ENCODE measurements at places on chromosomes 3 and 15.

DNA sequence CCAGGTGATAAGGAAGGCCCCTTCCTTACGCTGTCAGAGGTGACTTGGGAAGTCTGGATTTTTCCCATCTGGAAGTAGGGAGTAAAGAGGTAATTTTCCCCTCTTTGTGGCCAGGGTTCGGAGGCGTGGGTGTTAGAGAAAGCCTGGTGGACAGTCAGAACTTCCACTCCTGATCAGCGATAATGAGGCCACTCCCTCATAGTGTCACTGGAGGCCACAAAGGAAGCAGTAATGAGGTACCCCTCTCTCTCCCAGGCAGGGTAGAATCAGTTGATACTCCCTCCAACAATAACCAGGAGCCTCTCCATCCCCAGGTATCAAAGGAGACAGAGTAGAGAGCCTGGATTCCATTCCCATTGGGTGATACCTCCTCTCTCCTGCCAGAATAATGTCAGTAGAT lies 30.0 kb downstream of the AP4E1 start:
- DNase-seq = no peak

DNA sequence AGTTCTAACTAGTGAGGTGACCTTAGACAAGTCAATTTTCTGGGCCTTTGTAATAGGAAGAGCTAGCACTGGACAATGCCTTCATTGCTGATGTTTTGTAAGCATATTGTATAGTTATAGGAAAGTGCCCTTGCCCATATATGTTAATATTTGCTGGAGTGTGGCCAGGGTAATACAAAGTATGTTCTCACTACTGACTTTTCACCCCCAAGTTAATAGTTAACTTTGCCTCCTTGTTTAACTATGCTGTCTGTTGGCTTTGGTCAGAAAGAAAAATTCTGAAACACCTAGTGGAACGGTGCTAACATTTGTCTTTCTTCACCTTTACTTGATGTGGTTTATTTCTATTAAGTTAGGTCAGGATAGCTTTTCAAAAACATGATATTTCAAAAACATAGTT lies 287.4 kb upstream of the CTNNB1 start:
- no peak for DNase-seq

- DNase-seq = peak; percentile 43
Measured at GRCh38 chr3:153752405-153753027, 368.7 kb upstream of the ARHGEF26 start.

DNA sequence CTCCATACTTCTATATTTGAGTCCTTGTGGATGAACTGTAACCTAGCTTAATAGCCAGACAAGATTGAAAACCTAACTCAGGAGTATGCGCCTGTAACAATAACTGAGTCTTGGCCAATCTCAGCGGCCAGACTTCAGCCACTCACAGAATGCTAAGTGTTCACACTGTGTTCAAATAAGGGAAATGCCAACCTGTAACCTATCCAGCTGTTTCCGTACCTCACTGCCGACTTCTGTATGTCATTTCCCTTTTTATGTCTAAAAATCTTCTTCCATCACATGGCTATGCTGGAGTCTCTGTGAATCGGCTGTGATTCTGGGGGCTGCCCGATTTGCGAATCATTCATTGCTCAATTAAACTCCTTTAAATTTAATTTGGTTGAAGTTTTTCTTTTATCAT lies 169.2 kb downstream of the NFKBIZ start:
- no peak for DNase-seq

GRCh38 chr3:183378951-183379350 lies 49.5 kb downstream of the MCF2L2 start:
- DNase-seq = no peak

DNA sequence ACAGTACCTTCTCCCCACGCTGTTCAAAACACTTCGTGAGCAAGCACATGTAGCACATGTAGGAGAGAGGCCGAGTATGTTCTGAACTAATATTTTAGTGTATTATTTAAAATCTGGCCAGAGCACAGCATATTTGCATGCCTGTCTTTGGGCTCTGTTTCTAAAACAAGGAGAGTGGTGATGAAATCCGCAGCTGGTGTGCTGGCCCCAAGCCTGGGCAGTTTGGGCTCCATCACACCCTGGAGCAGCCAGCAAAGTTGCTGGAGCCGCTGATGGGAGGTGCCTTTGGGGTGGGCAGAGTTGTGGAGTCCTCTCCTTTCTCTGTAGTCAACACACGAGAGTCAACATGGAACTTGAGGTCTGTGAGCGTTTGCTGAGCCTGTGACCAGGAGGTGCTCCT lies 116.6 kb downstream of the SLCO3A1 start:
- DNase-seq = peak; percentile 88

DNA sequence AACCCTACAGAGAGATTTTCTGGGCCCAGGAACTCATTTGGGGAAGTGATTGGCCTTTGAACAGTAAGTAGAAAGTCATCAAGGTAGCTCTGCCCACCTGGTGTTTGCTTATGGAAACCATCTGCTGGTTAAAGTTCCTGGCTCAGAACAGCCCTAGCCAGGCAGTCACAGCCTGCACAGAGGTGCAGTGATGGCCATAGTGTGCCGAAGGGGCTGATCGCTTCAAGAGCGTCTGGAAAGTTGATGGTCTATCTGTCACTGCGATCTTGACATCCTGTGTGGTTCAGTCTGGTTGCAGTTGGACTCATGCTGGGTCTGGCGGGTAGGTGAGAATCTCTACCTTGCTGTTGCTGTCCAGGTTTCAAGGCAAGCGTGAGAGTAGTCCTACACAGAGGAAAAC lies 151.6 kb downstream of the SLCO3A1 start:
- DNase-seq = no peak

DNA sequence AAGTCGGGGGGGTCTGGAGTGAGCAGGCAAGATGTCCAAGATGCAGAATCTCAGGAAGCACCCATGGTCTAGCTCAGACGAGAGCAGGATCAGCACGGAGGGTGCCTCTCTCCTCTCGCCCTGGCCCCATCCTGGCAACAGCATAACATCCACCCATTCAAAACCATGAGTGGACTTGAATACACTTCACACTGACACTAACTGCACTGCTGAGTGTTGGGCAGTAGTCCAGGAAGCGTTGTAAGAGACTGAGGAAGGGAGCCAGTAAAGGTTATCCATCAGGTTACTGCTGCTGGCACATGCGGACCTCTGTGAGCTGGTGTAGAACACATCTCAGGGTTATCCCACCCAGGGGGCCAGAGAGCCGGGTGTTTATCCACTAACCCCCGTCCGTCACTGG lies 131.0 kb upstream of the TOPAZ1 start:
- no peak for DNase-seq

DNA sequence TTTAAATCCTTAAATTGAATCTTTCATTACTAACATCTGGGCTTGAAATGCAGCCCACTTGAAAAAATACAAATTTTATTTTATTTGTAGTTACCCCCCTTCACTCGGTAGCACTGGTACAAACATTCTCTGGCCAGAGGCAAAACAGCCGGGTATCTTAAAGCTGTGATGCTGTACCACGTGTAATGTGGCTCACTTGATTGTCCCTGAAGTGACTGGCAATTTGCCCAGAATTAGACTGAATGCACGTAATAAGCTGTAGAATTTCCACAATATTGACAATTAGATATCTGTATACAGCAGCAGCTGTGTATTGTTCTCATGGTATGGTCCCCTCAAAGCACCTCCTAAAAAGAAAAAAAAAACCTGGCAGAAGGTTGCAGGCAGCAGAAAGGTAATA lies 192.8 kb upstream of the TBC1D5 start:
- no peak for DNase-seq

- peak; percentile 29 for DNase-seq
Measured at GRCh38 chr3:12954891-12955650, 113.7 kb upstream of the RPL32 start.

GRCh38 chr3:10600296-10600714 lies 94.9 kb upstream of the ATP2B2 start:
- DNase-seq = peak; percentile 21

- peak; percentile 76 for DNase-seq
Measured at GRCh38 chr3:132641837-132642538, 17.6 kb downstream of the ACAD11 start.

Measured in fibroblast of lung (primary cell).